ENCODE measurements at places on chromosomes 1 and 21.

DNA sequence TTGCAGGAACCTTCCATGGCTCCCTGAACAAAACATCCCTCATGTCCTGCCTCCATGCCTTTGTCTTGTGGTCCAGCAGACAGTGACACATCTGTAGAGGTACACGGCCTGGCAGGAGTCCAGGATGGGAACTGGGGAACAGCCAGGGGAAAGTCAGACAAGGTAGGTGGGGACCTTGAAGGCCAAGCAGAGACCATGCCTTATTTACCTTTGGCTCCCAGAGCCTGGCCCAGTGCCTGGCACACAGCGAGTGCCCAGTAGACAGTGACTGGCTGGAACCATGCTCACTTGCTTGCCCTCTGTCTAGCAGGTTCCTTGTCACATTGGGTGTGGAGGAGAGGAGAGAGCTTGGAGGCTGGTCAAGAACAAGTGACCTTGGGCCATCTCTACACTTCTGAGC is 81.0 kb downstream of the BCAR3 start:
- no peak for DNase-seq

DNA sequence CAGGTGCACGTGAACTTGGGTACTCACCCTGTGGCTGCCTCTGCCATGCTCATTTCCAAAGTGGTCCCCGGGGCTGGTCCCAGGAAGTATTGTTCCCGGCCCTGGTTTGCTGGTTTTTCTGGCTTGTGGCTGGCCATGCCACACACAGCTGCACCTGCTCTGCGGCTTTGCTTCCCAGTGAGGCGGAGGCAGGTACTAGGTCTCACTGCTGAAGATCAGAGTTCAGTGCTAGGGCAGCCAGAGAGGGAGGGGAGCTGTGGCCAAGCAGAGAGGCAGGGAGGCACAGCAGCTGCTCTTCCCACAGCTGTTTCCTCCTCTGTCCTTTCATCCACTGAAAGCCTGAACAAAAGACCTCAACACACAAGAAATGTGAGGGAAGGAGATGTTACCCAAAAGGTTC is 30.5 kb downstream of the ENO1 start:
- no peak for DNase-seq

GRCh38 chr1:172909606-172910326 is 141.0 kb downstream of the TNFSF18 start:
- no peak for DNase-seq

DNA sequence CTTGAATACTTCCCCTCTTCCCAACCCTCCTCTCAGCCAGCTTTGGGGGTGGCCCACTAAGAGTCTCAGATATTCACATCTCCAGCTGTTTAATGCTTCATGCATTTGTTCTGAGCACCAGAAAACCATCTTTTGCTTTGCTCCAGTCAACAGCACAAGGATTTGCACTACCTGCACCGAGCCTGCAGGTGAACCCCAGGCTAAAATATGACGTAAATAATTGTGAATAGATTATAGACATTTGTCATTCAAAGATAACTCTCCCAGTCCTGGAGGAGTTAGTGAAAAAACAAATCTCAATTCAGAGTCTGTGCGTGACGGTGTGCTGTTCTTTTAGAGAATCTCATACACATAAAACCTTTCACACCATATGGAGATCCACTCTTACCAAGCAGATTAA is 7.4 kb downstream of the CD247 start:
- DNase-seq = no peak

- no peak for DNase-seq
Measured at GRCh38 chr21:36547464-36547863, 67.5 kb upstream of the CLDN14 start.

- no peak for DNase-seq
Measured at GRCh38 chr1:66725885-66726665, 26.2 kb upstream of the DYNLT5 start.

DNA sequence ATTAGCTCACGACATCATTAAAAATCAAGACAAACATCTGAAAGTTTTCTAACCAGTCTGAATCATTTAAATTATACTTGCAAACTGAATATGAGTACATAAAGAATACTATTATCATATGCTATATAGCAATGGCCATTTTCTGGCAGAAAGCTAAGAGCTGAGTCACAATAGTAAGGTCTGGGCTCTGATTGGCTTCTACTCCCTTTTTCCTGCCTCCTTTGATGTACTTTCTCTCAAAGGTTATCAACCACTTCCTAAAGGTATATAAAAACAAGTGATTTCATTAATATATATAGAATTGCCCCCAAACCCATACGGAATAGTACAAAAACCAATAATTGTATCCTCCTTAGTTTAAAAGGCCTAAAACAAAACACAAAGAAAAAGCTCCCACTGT is 7.0 kb downstream of the KCNA3 start:
- no peak for DNase-seq

DNA sequence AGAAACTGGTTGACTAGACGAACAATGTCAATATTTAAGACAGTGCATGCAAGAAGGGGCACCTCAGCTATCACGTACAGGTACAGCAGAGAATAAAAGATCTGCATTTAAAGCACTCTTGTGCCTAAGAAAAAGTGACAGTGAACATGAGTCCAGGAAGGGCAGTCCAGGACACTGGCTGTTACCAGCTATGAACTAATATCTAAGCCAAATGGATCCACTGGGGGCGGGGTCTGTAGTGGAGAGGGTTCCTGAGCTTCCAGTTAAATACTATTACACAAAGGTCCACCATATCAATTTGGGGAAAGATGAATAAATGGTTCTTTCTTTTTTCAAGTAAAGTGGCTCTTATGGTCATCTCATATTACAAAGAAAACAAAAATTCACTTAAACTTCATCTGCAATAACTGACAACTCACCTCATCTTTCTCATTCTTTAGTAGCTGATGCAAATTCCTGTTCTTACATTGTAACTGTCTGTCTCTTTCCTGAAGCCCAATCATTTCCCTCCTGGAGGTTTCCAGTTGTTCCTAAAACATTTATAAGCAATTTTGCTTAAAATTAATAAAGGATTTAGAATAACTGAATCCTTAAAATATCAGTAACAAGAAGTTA is 24.5 kb downstream of the SSX2IP start:
- no peak for DNase-seq

- no peak for DNase-seq
Measured at GRCh38 chr1:59666106-59666505, 148.6 kb upstream of the HOOK1 start.

GRCh38 chr1:233113009-233113879 is 162.8 kb downstream of the NTPCR start:
- DNase-seq = no peak

- no peak for DNase-seq
Measured at GRCh38 chr21:25584833-25585676, 22.2 kb downstream of the MRPL39 start.

- DNase-seq = no peak
Measured at GRCh38 chr21:39660191-39660980, 47.6 kb downstream of the B3GALT5 start.

- DNase-seq = no peak
Measured at GRCh38 chr1:5481889-5482288, 510.3 kb downstream of the NPHP4 start.

GRCh38 chr1:180773210-180773865 is 139.4 kb upstream of the KIAA1614 start:
- no peak for DNase-seq

DNA sequence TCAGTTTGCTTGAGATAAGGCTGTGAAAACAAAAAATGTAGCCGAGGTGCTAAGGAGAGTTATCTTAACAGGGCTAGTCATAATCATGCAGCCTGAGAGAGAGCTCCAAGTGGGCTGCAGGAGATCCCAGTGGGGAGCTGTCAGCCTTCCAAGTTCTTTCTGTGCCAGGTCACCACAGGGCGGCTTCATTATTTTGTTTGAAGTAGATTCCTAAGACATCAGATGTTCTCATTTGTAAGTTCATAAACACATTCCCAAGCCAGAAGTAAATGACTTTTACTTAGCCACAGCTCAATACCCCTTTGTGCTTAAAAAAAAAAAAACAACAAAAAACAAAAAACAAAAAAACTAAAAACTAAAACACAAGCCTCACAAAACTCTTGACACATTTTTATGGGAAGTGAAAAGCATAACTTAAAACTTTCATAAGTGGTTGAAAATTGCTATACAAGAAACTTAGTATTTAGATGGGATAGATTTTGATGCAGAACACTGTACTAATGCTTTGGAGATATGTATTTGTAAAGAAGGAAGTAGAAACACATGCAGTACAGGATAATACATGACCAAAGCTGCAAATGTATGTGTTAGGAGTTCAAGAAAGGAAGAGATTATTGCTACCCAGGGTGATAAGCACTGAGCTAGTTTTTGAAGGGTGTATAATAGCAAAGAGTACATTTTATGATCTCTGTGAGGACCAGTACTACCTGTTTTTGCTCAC is 8.6 kb downstream of the CDC14A start:
- no peak for DNase-seq

- no peak for DNase-seq
Measured at GRCh38 chr21:31480228-31480627, 136.2 kb upstream of the TIAM1 start.

DNA sequence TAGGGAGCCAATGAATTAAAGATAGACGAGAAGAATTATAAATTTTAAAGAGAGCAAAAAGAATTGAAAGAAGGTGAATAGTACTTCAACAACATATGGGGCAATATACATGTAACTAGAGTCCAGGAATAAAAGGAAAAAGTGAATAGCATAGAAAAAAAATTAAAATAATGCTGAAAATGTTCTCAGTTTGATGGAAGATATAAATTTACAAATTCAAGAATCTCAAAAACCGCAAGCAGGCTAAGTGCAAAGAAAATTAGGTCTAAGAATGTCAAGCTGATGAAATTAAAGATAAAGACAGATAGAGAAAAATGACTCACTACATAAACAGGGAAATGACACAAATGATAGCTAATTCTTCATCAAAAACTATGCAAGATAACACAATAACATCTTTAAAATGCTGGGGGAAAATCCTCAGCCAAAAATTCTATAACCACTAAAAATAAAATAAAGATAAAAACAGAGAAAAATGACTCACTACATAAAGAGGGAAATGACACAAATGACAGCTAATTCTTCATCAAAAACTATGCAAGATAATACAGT is 326.3 kb downstream of the TBX15 start:
- no peak for DNase-seq

- DNase-seq = no peak
Measured at GRCh38 chr1:19559641-19560040, 74.3 kb upstream of the CAPZB start.

DNA sequence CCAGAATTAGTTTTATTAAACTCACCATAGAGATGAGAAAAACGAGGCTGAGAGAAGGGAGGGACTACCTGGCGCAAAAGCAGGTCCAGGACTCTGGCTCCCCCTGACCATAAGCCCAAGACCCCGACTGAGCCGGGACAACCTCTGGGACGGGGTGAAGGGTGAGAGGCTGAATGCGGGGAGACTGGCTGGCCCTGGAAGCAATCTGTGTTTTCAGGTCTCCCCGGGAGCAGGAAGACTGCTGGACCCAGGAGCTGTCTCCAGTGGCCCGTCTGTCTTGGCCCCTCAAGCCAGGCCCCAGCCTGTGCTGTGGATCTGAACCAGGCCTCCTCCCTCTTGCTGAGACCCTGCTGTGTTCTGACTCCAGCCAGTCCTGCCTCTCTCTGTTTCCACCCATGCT is 240.8 kb downstream of the TRABD2B start:
- DNase-seq = no peak

DNA sequence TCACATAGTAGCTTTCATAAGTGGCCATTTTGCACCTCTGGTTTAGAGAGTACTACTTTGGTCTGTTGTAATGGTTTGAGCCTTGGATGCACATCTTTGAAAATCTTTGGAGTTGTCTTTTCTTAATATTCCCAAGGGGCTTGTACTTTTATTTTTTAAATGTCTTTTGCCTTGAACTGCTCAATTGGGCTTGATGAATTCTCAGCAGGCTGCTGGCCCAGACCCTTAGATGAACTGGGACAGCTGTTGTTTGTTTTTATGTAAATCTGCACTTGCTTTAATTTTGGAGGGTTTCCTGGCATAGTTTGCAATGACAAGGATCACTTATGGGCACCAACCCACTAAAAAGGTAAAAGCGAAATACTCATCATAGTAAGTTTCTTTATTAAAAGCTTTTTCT is 24.9 kb downstream of the NGF start:
- DNase-seq = no peak

DNA sequence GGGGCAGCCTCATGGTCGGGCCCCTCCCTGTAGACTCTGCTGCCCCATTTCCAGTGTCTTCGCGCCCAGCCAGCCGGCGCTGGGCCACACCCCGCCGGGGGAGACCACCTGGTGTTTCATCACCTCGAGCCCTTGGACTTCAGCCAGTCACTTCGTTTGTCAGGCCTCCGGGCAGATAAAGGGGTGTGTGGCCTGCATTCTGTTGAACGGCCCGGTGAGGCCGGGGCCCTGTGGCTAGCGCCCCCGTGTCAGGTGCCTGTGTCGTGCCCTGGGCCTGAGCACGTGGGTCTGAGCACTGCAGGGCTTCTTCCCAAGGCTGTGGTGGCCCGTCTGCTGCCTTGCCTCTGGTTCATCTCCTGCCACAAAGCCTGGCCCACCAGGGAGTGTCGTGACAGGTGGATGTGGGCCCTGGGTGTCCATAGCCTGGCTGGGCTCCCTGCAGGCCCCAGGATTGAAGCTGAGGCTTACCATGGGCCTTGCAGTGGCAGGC is 65.2 kb upstream of the DIP2A start:
- no peak for DNase-seq

GRCh38 chr21:46425571-46425970 is 33.1 kb upstream of the DIP2A start:
- DNase-seq = peak; percentile 44

GRCh38 chr21:26982767-26983166 is 15.9 kb upstream of the ADAMTS5 start:
- no peak for DNase-seq

DNA sequence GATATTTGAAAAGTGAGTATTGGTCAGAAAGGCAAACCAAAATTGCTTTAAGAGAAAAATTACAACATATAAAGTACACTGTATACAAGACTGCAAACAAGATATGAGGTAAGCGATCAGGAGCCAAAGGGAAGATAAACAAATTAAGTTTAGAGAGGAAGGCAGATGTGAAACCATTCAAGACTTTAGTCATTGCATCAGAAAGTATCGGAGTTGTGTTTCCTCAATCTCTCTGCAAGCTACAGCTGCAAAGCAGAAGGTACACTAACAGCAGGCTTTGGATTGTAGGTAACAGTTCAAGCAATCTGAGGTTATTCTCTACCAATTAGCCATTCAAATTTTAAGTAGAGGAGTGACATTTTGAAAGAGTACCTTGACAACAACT is 21.3 kb upstream of the TLCD4 start:
- DNase-seq = no peak

DNA sequence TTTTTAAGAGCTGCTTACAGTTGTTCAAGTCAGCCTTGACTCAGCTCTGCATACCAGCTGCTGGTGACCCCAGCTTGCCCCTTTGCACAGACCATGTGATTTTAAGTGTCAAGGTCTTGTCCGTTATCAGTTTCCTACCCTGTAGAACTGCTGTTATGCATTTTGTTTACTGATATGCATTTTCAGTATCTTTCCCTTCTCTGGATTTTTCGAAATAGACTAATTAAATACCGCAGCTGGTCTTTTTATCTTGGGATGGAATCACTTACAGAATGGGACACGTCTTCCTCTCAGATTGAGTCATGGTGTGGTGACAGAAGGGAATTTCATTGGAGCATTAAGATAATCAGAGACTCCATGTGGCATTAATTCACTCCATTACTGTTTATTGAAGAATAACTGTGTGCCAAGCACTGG is 145.6 kb downstream of the FMN2 start:
- no peak for DNase-seq

- no peak for DNase-seq
Measured at GRCh38 chr1:173561263-173561662, 41.6 kb downstream of the SLC9C2 start.

All from activated naive CD8-positive, alpha-beta T cell treated with anti-CD3 and anti-CD28 coated beads, Interleukin-2, amount 50 U/mL, for 16 hours (primary cell).